ENCODE measurements at places on chromosomes 5 and 9. TPM values are rescaled to one million over a fixed set of nuclear protein-coding genes. Genes with fewer than 3 reads are reported as not detected.

The CDK5RAP2 gene
- 60.1 TPM for total RNA-seq

The EDIL3 gene
- 9.4 TPM for total RNA-seq

The SLC6A7 gene
- total RNA-seq: not detected

The SHOC1 gene
- 1.1 TPM for total RNA-seq

The PCDHGB2 gene
- total RNA-seq: 2.6 TPM

The SLC36A3 gene
- total RNA-seq: not detected

The SLCO6A1 gene
- total RNA-seq: not detected

Measured in suprapubic skin (tissue), 4 donors.